ENCODE measurements at places on chromosomes 7 and 10.

- no peak for DNase-seq
These were observed 6.1 kb downstream of the CHRM2 start for GRCh38 chr7:136874393-136875032.

- DNase-seq, result no peak
These were observed 494.9 kb upstream of the AKR1E2 start for GRCh38 chr10:4331150-4331549.

DNA sequence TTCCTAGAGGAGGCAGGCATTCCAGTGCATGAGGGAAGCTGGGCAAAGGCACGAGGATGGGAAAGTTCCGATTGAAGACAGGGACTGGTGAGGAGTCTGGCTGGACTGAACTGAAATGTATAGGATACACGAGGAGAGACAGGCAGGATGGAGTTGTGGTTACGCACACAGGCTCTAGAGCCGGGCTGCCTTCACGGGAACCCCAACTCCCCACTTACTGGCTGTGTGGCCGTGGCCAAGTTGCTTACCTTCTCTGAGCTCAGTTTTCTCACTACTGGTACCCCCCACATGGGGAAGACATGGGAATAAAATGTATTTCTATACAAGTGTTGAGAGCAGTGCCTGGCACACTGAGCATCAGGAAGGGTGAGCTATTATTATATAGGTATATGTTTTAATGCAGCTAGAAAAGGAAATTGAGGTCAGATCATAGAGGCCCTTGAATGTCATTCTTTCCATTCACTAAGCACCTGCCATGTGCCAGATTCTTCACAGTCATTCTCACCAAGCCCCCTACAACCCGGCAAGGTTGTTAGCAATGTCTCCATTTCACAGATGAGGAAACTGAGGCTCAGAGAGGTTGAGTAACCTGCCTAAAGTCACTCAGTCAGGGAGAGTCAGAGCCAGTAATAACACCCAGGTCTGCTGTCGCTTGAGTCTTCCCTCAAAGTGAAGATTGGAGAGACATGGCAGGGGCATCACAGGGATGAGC lies 9.7 kb downstream of the CHST3 start:
- DNase-seq, result no peak

DNA sequence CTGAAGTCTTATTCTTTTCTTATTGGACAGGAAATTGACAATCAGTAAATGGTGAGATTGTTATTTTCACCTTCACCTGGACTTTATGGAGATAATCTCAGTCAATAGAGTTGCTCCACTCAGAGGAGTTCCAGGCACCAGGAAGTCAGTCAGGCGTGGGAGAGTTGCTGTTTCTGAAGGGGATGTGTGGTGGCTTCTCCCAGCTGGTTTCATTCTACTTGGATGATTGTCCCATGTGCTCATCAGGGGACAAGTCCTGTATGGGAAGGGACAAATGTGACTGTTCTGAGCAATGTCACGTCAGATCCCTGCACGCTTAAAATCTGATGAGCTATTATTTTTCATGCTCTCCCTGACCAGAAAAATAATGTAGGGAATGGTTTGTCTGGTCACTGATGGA lies 222.5 kb upstream of the PITRM1 start:
- no peak for DNase-seq
